Esophagus muscularis mucosa (tissue), 4 donors: ENCODE measurements at places on chromosomes 5 and 9. TPM values are rescaled to one million over a fixed set of nuclear protein-coding genes. Genes with fewer than 3 reads are reported as not detected.
A peak's percentile ranks its signal among the peaks of the same experiment; 100 is the strongest.

DNA sequence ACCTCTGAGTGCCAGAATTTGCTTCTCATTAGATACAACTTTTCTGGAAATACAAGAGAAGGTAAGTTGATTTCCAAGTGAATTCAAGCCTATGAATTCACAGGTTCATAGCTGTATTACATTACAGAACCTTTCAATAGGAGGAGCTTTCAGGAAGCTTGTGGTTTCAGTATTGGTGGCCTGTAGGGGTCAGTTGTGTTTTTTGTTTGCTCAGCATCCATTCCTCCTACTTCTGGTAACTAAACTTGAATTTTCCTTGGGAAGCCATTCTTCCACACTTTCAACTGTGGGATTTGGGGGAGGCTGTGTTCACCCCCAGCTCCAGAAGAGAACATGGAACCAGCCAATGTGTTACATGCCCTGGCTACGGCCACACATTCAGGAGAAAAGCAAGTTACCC, 5.6 kb upstream of the CYSTM1 start:
- H3K4me1 ChIP-seq = peaks cover 2% of the 10 kb centered on the region
- H3K27me3 ChIP-seq = no peaks in the 10 kb centered on the region
- H3K4me3 ChIP-seq = no peak overlapping the region
- DNase-seq = no peak

Gene FRMPD1
- total RNA-seq = not detected

GRCh38 chr9:89888677-89889076, 283.9 kb downstream of the GADD45G start:
- peak; percentile 82 for DNase-seq
- H3K4me1 ChIP-seq = peaks cover 53% of the 10 kb centered on the region
- no peak overlapping the region for H3K4me3 ChIP-seq
- H3K27ac ChIP-seq = no peak overlapping the region

GRCh38 chr9:101037430-101037829, 8.9 kb downstream of the PLPPR1 start:
- no peaks in the 10 kb centered on the region for H3K27me3 ChIP-seq
- H3K36me3 ChIP-seq = no peaks in the 10 kb centered on the region
- H3K4me3 ChIP-seq = no peak overlapping the region
- H3K4me1 ChIP-seq = no peaks in the 10 kb centered on the region
- H3K27ac ChIP-seq = no peak overlapping the region

DNA sequence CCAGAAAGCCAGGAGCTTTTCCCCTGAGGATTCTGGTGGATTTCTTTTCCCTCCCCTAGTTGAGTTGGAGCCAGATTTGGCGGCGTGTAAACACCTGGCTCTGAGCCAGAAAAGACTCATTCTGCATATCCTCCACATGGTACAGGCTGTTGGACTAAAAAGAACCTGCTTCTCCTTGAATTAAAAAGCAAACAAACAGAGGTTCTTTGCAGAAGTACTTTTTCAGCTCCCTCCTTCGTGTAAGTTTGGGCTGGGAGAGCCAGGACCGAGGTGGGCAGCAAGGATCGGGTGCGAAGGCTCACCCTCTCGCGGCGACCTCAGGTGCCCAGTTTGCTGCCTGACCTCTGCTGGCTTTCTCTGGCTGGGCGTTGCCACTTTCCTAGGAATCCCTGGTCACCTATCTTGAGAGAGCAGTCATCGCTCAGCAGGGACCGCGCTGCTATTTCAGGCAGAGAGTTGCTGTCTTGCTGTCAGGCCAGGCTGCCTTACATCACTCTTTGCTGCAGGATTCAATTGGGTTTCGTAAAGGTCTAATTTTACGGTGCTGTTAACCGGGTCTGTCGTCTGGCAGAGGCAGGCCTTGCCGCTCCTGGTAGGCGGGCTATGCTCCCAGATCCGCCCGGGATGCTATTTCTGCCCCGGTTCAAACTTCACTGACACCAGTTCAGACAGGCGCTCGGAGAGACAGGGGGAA, 3.2 kb downstream of the PAPPA start:
- H3K4me1 ChIP-seq = peaks cover 43% of the 10 kb centered on the region
- H3K27ac ChIP-seq = peak overlapping the region; percentile 58
- peaks cover 66% of the 10 kb centered on the region for H3K27me3 ChIP-seq
- peak overlapping the region; percentile 23 for H3K4me3 ChIP-seq

Gene PDGFRB
- total RNA-seq = 183 TPM

GRCh38 chr9:130539420-130540223, 39.8 kb upstream of the FUBP3 start:
- DNase-seq = no peak
- H3K4me1 ChIP-seq = peaks cover 15% of the 10 kb centered on the region
- no peak overlapping the region for H3K4me3 ChIP-seq

Gene CA9
- total RNA-seq = not detected
